ENCODE measurements at places on chromosomes 6 and 20.
A peak's percentile ranks its signal among the peaks of the same experiment; 100 is the strongest.

DNA sequence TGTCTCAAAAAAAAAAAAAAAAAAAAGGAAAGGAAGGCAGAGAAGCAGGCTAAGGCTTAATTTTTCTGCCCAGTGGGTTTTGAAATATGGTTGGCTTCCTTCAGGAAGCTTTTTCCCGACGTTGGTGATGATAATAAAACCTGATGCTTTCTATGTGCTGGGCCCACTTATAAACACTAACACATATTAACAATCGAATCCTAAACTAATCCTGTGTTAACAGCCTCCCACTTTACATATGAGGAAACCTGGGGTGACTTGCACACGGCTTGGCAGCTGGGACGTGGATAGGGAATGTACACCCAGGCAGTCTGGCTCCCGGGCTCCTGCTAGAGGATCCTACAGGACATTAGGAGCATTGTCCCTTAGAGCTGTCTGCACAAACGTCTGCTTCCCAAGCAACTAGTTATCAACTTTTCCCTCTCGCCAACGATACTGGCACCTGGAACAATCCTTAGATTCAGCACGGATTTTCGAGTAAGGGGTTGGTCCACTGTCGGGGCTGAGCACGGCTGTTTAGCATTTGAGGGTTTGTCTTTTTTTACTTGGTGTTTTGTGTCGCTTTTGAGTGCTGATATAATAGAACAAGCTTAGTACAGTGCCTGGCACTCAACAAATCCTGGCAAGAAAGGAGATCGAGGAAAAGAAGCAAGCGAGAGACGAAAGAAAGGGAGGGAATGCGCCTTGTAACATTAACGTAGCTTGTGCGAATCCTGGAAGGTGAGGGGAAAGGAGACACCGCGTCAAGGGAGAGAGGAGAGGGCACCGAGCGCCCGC, 622 bp upstream of the KIZ start:
- no peak for DNase-seq

DNA sequence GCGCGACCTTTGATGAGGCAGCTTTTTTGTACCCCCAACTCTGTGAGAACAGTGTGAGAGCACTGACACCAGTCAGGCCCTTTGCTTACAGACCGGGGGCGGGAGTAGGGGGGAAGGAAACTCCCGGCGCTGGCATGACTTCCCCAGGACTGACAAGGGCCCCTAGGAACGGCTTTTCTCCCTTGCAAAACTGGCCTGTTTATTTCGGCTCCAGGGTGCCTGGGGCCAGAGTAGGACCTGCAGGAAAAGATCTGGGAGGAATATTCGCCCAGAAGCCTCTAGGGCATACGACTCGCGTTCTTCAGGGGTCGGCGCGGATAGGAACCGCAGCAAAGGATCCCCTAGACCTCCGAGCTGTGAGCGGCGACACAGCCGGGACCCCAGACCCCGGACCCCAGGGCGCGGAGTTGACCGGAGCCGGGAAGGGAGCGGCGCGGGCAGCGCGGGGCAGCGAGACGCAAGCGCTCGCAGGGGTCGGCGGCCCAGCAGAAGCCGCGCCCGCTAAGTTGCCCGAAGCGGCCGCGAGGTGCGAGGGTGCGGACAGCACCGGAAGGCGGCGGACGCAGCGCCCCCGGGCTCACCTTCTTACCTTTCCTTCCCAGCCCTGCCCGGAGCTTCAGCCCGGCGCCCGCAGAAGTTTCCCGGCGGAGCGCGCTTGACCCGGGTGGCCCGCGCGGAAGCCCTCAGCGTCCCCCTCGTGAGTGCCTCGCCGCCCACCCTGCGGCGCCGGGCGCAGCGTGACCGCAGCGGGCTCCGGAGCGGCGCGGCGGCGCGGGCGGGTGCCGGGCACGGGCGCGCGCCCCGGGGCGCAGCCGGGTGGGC, at the start of gene POPDC3:
POPDC3 (minus strand) TSS at position 771 of the 822 bp plus-strand sequence. CDS start 18,105 bp downstream, outside the sequence.
- DNase-seq: no peak

DNA sequence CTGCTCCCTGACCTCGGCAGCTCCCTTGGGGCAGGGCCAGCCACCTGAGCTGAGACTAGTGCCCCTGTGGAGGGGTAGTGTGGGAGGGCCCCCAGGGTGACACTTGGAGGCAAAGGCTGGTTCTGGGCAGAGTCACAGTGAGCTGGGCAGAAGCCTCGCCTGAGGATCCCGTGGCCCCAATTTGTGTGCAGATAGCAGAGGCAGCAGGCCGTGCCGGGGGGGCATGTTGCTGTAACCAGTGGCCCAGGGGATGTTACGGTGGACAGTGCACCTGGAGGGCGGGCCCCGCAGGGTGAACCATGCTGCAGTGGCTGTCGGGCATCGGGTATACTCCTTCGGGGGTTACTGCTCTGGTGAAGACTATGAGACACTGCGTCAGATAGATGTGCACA, 2.9 kb downstream of the KLHDC3 start:
- no peak for DNase-seq

GRCh38 chr20:42484790-42485375, 704.8 kb downstream of the PTPRT start:
- DNase-seq: no peak

- DNase-seq: no peak
These were observed 51.5 kb upstream of the EPB41L1 start for GRCh38 chr20:36102809-36103596.

DNA sequence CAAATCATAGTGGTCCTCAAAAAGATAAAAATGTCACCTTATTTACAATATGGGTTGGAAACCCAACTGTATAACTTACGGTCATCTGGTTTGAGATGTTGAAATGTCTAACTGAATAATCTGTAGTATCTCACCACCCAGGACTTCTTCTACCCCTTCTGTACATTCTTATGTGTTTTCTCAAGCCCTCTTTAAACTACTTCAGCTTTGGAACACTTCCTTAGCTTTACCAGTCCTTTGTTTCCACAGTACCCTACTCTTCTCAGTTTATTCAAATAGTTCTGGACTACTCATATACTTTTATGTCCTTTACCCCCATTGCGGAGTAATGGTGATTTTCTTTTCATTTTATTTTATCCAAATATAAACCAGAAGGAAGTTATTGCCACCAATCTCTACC, 128.6 kb upstream of the FOXO3 start:
- DNase-seq: no peak

DNA sequence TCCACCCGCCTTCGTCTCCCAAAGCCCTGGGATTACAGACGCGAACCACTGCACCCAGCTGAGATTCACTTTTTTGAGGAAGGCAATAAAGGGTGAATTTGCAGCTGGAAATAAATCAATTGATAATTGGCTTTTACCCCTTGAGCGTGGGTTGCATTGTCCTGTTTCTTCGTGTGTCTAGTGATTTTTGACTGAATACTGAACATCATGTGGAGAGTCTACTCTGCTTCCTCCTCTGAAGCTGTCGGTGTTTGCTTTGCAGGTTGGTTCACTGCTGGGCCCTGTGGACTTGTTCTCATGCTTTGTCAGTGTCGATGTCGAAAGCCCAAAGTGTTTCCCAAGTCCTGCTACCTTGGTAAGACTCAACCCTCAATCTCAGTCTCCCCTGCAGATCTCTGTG, 5.8 kb upstream of the EEF1A2 start:
- DNase-seq: no peak

DNA sequence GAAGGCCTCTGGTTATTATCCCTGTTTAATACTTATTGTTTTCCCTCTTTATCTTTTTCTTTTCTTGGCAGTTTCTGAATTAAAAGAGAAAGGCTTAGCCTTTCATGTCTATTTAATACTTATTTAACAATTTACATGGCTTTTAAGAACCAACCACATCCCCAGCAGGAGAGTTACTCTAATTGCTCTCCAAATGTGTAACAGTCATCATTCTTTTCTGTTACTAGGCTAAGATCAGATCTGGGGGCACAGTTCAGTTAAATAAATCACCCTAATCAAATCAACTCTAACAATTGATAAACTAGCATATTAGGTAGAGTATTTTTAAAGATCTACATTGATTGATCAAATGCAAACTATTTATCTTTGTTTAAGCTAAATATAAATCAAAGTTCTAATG, 54.1 kb upstream of the NT5E start:
- no peak for DNase-seq

- peak; percentile 23 for DNase-seq
These were observed 6.0 kb downstream of the OPN5 start for GRCh38 chr6:47787620-47788497.

- no peak for DNase-seq
These were observed 83.4 kb upstream of the FRMD1 start for GRCh38 chr6:168162366-168162765.

DNA sequence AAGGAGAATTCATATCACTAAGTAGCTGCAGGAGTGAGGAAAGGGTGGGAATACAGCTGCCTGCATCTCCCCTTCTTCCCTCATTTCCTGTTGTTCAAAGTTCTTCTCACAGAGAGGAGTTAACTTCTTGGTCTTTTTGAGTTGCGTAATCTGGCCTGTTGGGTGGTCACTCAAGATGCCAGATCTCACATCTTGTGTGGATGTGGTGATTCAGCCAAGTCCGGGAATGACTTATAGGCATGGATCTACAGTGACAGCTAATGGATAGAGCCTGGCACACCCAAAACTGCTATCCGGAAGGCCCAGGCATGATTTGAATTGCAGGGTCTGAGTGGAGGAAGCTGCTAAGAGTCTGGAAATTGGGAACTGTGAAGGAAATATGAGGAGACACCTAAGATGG, 100.2 kb upstream of the SLC35B3 start:
- DNase-seq: no peak

- DNase-seq: no peak
These were observed 1.7 kb downstream of the PREX1 start for GRCh38 chr20:48826069-48826468.

DNA sequence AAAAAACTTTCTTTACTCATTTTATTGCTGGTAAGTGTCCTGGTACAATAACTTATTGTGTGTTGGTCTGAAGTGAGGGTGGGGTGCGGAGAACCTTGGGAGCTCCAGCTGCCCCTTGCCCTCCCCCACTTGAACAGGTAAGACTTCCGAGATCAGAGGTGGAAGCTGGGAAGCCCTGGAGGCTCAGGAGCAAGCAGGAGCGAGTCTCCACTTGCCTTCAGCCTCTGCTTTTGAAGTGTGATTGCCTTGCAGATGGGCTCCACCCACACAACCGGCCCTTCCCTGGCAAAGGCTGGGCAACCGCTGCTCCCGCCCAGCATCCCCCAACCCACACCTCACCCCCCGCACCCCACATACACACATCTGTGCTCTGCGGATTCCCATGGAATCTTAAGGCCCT, 179.6 kb downstream of the TFAP2C start:
- no peak for DNase-seq

DNA sequence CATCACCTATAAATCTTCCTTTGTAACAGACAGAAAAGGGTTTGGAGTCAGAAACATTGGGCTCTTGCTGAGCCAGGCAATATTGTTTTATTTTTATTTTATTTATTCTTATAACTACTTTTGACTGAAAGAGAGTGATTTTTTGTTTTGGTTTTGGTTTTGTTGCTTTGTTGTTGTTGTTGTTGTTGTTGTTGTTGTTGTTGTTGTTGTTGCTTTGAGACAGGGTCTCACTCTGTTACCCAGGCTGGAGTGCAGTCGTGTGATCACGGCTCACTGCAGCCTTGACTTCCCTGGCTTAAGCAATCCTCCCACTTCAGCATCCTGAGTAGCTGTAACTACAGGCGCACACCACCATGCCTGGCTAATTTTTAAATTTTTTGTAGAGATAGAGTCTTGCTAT, 15.0 kb upstream of the SLC13A3 start:
- DNase-seq: no peak

DNA sequence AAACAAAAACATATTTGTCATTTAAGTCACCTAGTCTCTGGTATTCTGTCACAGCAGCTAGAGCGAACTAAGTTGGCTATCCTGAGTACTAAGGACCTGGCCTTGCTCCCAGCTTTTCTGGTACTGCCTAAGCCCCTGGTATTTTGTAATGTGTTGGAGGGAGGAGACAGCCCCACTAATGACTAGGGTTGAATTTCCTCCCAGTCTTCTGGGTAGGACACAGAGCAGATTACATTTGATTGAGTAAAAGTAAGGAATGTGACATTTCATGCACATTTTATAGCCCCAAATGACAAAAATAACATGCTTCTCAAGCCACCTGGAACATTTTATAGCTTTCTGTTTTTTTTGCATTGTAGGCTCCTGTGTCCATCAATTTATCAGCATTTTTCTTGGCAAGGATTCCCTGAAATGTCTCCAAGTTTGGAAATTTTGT, 47.9 kb upstream of the DDR1 start:
- DNase-seq: no peak

DNA sequence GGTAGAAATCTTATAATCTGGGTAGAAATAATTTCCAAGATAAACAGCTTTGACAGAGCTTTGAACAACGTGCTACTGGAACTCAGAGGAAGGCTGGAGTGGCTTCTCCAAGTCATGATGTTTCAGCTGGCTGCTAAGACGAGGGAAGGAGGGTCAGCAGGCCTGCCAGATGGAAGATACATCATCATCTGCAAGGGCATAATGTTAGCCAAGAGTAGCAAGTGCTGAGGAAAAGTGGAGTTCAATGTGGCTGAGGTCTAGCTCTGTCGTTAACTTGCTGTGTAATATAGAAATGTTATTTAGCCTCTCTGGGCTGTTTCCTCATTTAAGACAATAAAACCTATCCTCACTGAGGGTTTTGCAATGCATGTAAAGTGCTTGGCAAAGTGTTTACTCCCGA, 35.1 kb downstream of the RGS17 start:
- DNase-seq: no peak

GRCh38 chr20:11274141-11274594, 600.4 kb upstream of the JAG1 start:
- DNase-seq: no peak

GRCh38 chr6:170130771-170131241, 160.1 kb downstream of the DLL1 start:
- no peak for DNase-seq

GRCh38 chr6:28537509-28538140, 11.9 kb downstream of the GPX5 start:
- no peak for DNase-seq

DNA sequence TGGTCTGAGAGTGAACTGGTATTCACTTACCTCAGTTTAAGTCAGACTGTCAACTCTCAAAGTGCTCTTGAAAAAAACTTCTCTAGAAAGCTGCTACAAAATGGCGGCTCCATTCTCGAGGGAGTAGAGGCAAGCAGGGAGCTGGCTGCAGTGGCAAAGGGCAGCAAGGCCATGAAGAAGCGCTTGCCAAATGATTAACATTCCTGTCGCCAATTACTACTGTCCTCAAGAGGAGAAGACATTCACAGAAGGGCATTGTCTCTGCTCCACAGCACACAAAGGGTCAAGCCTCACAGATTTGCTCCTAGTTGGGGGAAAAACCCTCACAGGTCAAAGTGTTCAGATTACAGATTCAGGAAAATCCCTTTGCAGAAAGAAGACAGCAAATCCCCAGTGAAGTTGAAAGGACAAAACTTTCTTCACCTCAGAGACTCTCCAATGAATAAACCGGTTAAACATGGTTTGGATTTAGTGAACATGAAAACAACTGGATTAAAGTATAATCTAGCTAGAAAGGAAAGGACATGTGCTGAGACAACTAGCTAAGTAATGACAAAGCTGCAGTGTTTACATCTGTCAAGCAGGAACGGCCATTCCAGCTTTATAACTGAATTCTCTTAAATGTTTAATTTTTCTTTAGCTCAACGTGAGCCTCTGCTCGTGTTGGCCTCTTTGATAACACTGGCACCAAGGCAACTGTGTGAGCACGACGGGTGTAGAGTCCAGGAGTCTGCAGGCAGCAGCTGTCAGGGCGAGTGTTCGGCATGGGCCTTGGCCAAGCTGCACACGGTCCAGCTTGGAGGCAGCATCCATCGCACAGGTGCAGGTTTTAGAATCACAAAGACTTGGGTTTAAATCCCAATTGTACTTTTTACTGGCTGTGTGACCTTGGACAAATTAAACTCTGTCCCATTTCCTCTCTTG, 37.6 kb downstream of the NR2E1 start:
- DNase-seq: no peak

Measured in activated T-helper 1 cell treated with anti-CD3 and anti-CD28 coated beads, Interleukin-2, amount 50 U/mL, for 16 hours (primary cell).